Daoy (cell line): ENCODE measurements at places on chromosomes 3 and 15.

DNA sequence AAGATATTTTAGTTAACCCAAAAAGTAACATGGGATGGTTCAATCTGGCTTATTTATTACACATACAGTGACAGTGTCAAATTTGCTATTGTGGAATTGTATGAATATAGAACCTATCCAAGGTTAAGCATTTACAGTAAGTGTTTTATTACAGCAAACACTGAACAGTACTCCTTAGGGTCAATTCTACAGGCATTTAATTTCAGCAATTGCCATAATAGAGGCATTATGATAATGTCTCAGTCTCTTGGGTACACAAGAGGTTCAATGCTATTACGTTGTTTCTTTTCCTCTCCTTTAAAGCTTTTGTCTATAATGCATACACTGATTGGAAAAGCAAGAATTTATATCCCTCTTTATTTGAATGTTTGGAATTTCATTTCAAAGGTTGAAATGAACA lies 275.7 kb upstream of the NAALADL2 start:
- no peak for DNase-seq

DNA sequence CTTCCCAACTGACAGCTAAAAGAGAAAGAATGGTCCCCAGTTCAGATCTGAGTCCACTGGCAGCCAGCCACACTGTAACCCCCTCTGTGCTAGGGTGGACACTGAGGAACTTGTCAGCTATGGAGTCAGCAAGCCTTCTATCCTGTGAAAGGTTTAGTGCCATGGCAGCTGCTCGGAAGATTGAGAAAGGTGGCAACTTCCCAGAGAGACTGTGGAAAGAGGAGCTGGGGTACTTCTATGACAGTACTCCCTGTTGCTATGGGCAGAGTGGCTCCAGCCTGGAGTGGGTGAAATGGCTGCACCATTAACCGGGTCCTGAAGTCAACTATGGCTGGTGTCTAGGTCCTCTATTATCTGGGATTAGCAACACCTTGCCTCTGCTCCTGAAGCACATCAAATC lies 447.2 kb downstream of the EPHB1 start:
- no peak for DNase-seq

- DNase-seq, result no peak
Measured at GRCh38 chr3:178233371-178234071, 302.7 kb upstream of the KCNMB2 start.

DNA sequence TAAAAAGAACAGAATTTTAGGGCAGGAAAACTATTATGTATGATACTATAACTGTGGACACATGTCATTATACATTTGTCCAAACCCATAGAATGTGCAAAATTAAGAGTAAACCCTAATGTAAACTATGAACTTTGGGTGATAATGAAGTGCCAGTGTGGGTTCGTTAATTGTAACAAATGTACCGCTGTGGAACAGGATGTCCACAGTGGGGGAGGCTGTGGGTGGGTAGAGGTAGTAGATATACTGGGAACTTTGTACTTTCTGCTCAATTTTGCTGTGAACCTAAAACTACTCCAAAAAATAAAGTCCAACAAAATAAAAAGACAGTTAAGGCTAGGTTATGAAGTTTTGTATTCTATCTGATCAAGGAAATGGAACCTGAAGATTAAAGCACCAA lies 24.8 kb downstream of the CD96 start:
- no peak for DNase-seq

- no peak for DNase-seq
Measured at GRCh38 chr15:32918547-32918946, 200.7 kb downstream of the GREM1 start.

- peak; percentile 58 for DNase-seq
Measured at GRCh38 chr3:10365791-10366190, 44.9 kb upstream of the SEC13 start.

GRCh38 chr15:38781196-38781595 lies 216.6 kb upstream of the RASGRP1 start:
- no peak for DNase-seq

DNA sequence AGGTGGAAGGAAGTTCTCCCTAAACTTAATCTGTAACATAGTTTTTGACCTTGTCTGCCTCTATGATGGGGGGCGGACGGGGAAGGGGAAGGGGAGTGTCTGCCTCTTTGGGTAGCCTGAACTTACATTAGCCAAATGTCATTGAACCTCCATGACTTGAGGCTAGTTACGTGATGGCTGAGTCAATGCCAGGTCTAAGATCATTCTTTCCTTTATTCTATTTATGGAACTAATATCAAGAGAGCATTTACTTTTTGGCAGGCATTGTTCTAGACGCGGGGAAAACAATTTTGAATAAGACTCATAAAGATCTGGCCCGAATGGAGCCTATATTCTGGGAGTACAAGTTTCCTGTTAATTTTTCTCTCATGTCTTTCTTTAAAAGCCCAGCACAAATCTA lies 340.7 kb upstream of the C2CD4B start:
- no peak for DNase-seq

GRCh38 chr3:64520334-64520733 lies 167.5 kb downstream of the ADAMTS9 start:
- no peak for DNase-seq

DNA sequence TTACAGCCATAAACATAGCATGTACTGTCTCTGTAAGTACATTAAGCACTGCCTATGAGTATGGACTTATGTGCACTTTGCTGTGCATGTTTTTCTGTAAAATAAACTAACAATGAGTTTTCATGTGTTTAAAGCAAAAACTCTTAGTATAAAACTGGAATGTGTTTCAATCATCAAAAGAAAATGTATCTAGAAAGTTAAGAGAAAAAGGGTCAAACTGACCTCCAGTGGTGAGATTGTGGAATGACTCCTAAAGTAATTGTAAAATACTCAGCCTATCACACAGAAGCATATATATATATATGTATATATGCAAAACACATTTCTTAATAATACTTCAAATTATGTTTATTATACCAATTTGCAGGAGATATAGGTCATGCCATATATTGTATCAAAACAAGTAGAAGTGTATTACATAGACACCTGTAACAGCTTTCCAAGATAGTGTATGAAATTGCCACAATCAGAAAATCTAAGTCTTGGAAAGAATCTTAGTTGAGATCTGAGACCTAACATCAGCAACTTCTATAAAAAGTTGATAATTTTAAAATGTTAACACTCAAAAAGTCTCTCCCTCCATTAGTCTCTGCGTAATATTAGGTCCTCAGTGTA lies 199.6 kb downstream of the FMN1 start:
- peak; percentile 15 for DNase-seq

DNA sequence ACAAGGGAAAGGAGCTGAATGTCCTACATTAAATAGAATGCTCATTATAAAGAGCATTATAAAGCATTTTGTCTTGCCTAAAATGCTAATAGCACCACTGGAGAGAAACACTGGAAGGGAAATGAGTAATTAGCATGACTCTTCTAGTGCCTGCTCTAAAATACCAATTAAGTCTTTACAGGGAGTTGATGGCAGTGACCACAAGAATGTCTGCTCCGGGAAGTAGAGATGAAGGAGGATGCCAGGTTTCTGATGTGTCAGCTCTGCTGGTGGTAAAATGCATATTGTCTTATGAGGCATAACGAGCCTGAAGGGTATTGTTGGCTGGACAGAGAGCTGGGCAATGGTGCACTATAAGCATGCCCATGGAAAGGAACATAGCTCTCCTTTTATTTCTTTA lies 49.5 kb downstream of the MYLK start:
- peak; percentile 97 for DNase-seq

- no peak for DNase-seq
Measured at GRCh38 chr15:42163947-42164550, 7.6 kb upstream of the PLA2G4F start.

DNA sequence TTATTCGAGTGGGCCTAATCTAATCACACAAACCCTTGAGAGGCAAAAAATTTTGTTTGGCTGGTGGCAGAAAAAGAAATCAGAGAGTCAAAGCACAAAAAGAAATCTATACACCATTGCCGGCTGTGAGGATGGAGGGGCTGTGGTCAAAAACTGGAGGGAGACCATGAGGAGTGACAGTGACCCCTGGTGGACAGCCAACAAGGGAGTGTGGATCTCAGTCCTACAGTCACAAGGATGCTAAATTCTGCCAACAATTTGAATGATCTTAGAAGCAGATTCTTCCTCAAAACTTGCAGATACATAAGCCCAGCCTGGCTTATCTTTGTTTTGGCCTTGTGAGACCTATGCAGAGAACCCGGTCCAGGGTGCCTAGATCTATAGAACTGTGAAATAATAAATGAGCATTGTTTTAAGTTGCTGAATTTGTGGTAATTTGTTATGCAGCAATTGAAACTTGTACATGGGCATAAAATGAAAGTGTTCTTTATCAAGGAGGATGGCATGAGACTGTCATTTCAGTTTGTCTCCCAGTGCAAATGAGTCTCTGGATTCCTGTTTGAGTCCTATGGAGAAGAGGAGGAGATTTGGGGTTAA lies 103.0 kb upstream of the ARHGEF26 start:
- DNase-seq, result peak; percentile 8

- no peak for DNase-seq
Measured at GRCh38 chr3:61464518-61465140, 96.7 kb upstream of the PTPRG start.

- no peak for DNase-seq
Measured at GRCh38 chr15:73607405-73607804, 25.8 kb downstream of the NPTN start.
